ENCODE measurements at places on chromosomes 13 and 19.

- DNase-seq = peak; percentile 66
These were observed 9.1 kb downstream of the SERP2 start for GRCh38 chr13:44382635-44383145.

GRCh38 chr13:98284679-98285078 lies 107.6 kb upstream of the RNF113B start:
- DNase-seq = no peak

- no peak for DNase-seq
These were observed 142.2 kb downstream of the KCTD15 start for GRCh38 chr19:33938821-33939220.

- no peak for DNase-seq
These were observed 31.9 kb downstream of the NFIC start for GRCh38 chr19:3398114-3398899.

- DNase-seq = no peak
These were observed 7.6 kb downstream of the MTIF3 start for GRCh38 chr13:27442797-27443196.

DNA sequence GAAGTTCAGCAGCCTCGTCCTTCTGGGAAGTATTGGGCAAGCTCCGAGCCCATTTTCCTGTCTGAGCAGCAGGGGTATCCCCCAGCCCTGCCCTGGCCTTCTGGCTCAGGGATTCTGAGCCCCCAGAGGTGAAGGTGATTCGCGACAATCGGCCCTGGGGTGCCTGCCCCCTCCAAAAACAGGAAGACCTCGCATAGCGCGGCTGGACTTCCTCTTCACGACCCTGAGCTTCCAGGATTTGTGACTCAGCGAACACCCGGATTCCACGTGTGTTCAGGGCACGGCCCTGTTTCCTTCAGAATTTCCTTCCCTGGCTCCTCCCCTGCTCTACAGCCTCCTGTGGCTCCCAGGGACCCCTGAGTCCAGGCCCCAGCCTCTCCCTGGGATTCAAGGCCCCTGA lies at the start of gene SEMA6B:
Gene SEMA6B, minus strand, starts transcription at position 116 of the 400 bp plus-strand sequence. CDS start 1,227 bp downstream, outside the sequence.
- DNase-seq = no peak

DNA sequence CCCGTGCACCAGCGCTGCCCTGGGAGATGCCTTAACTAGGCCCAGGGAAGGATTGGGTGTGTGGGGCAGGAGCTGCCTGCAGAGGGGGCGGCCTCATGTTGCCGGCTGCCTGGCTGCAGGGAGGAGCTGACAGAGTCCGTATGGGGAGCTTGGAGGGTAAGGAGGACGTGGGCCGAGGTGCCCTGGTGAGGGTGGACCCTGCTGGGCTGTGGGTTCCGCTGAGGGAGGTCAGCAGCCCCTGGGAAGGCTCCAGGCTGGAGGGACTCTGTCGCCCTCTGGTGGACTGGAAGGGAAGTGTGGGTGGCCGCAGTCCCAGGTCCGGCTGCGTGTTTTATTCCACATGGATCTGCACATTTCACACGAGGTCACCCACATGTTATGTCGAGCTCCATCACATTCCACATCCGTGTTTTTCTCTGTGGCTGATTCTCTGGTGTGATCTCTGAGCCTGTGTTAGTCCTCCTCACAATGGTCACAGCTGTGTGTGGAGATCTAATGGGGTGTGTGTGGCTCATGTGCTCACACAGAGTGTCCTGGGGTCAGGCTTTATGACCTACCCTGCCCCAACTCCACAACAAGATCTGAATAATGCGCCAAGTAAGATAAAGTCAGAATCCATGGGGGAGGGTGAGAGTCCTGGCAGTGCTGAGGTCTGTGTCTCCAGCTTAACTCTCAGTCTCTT lies 1.8 kb upstream of the CEACAM8 start:
- no peak for DNase-seq

DNA sequence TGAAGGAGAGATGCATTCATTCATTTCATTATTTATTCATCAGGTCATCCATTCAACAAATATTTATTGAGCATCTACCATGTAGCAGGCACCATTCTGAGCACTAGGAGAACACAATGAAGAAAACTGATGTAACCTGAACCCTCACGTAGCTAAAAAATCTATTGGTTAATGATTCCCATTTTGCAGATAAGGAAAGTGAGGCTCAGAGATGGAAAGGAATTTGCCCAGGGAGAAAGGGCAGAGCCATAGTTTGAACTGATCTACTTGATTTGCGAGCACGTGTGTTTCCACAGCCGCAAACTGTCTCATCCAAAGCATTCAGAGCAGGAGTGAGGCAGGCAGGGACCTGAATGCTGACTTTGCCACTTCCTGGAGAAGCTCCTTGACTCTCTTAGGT lies 2.7 kb downstream of the KLK8 start:
- no peak for DNase-seq

DNA sequence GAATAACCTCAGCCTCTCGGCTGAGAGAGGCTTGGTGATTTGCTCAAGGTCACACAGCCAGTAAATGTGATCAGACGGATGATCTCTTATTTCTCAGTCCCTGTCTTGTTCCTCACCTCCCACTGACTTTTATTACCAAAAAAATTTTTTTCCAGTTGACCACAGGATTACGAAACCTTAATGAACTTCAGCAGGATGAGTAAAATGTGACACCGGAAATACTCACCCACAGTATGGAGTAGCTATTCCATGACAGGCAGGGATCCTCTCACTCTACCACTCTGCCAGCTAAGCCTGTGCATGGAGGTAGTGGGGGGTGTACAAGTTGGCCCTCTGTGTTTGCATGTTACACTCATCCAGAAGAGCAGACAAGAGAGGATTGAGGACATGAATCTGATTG lies 916.4 kb downstream of the UQCRFS1 start:
- DNase-seq = no peak

DNA sequence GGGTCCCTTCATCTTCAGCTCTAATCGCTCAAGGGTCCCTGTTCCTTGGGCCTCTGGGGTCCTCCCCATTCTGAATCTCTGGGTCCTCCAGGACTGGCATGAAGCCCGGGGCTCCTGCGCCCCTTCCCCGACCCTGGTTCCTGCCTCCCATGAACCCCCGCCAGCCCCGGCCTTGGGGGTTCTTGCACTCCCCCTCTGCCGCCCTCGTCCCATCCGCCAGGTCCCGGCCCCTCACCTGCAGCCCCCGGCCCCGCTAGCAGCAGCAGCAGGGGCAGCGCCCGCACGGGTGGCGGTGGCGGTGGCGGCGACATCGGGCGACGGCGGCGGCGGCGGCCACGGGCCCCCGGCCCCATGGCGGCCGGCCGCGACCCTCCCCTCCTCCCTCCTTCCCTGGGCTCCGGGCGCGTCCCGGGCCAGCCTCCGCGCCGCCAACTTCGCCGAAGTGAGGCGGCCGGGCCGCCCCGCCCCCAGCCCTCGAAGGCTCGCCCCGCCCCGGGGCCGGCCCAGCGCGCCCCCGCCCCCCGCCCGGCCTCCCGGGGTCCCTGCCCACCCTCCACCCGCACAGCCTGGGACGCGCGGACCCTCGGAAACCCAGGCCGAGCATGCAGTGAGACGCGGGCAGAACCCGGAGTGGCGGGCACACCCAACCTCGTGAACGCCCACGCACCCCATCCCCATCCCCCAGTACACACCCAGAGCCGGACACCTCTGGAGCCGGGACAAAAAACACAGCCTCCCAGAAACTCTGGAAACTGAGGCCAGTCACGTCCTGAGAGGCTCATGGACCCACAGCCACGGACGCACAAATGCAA lies at the start of gene NOTCH3:
Gene NOTCH3, minus strand, starts transcription at position 443 of the 812 bp plus-strand sequence. Its CDS starts 90 bp downstream, at position 353.
- DNase-seq = no peak

DNA sequence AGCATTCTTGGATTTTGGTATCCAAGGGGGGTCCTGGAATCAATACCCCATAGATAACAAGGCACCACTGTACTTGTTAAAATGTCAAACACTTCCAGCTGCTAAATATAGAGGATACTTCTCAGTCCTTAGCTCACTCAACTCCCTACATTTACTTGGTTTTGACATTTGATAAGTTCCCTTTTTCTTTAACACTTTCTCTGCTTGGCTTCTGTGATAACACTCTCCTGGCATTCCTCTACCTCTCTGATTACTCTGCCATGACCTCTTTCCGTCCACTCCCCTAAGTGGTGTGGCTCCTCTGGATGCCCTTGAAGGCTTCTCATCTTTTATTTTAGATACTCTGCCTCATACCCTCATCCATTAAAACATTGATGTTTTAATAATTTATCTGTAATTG lies 65.2 kb downstream of the MICU2 start:
- DNase-seq = no peak

- no peak for DNase-seq
These were observed 15.2 kb upstream of the MTIF3 start for GRCh38 chr13:27465611-27466010.

- no peak for DNase-seq
These were observed 5.9 kb upstream of the EHD2 start for GRCh38 chr19:47707135-47707925.

- DNase-seq = no peak
These were observed 27.1 kb upstream of the MYCBP2 start for GRCh38 chr13:77353995-77354394.

GRCh38 chr13:76516013-76516412 lies 370.2 kb downstream of the KCTD12 start:
- DNase-seq = no peak

DNA sequence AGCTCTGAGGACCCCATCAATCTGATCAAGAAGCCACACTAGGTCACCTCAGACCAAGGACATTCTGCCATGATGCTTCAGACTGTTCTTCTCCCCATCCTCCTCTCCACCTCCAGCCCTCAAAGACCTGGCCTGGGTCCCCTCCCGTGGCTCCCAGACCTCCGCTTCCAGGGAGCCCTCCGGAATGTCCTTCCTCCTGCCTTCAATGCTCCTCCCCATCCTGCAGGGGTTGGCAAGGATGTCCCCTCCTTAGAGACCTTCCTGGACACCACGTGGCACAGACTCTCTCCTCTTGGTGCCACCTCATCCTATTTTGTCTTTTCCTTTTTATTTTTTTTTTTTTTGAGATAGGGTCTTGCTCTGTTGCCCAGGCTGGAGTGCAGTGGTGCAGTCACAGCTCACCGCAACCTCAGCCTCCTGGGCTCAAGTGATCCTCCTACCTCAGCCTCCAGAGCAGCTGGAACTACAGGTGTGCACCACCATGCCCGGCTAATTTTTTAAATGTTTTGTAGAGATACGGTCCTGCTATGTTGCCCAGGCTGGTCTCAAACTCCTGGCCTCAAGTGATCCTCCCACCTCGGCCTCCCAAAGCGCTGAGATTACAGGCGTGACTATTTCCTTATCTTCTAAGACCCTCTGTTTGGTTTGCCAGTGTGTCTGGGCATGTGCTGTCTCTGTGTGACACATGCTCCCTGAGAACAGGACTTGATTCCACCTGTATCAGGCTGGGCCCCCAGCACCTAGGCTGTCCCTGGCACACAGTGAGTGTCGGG lies 84.9 kb downstream of the GNG7 start:
- DNase-seq = no peak

DNA sequence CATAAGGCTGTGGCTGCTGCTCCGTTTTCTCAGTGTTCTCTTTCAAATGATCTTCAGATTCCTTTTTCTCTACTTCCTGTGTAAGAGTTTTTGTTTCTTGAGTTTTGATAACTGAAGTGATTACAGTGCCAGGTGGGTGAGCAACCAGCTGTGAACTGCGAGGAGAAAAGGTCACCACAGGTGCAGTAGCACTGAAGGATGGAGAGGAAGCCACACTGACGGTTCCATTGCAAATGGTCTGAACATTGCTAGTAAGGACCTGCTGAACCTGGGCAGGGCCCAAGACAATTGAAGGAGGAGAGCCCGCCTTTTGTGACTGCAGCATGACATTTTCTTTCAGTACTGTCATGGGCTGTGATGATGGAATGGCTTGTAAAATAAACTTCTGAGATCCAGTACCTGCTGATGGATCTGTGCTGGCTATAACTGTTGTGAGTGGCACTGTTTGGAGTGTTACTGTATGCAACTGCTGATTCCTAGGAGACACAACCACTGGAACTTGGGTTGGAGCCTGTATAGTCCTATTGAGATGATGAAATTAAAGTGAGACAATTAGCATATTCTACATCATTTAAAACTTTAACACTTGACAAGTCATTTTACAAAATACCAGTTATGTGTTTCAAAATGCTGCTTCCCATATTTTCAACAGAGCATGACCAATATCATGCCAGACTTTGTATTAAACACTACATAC lies 85.5 kb downstream of the ELF1 start:
- DNase-seq = no peak

- DNase-seq = no peak
These were observed 1.2 kb downstream of the PPM1N start for GRCh38 chr19:45499196-45500180.

DNA sequence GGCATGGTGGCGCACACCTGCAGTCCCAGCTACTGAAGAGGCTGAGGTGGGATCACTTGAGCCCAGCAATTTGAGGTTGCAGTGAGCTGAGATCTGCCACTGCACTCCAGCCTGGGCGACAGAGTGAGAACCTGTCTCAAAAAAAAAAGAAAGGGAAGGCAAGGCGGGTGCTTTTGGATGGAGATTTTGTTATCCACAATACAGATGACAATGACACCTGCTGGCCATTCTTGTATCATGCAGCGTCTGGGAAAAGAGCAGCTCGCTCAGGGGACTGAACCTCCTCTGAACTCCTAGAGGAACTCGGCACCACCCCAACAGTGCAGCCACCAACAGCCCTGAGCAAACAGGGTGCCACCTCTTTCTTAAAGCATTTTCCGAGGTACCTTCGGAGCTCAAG lies 22.8 kb downstream of the HAUS8 start:
- no peak for DNase-seq

GRCh38 chr13:36912973-36913372 lies 7.1 kb downstream of the SMAD9 start:
- no peak for DNase-seq

- DNase-seq = no peak
These were observed at the start of gene ICAM1 for GRCh38 chr19:10270616-10271394. Gene ICAM1 (plus strand): TSS chr19:10271120. CDS start chr19:10271160, 40 bp downstream.

GRCh38 chr19:42295831-42296525 lies 6.0 kb upstream of the PRR19 start:
- no peak for DNase-seq

- peak; percentile 62 for DNase-seq
These were observed 19.9 kb downstream of the ZSWIM9 start for GRCh38 chr19:48190288-48190884.

DNA sequence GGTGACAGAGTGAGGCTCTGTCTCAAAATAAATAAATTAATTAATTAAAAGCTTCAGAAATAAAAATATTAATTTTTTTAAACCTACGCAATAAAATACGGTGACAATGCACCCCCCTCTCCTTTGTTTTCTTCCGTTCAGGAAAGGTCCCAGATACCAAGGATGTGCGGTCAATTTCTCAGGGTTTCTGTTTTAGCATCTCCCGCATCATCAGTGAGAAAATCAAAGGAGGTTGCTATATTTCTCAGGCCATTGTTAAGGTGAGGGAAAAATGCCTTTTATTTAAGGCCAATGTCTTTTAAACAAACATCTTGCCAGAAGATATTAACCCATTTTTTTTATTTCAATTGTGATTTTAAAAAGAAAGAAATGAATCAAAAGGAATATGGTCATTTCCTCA lies 111.7 kb downstream of the INSR start:
- no peak for DNase-seq

DNA sequence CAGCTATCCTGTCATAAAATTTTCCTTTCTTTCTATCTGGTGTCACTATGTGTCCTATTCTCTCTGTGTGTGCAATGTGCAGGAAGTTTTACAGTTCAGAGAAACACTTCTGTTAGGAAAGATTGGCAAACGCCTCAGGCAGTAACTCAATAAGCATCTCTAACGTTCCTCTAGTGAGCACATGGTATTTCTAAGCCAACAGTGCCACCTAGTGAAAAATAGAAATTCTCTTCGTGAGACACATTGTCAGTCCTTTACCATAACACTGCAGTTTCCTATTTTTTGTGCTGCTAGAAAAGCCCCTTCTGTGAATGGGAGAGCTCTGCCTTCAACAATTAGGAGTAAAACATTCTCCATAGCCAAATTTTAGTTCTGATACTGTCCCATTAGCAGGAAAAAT lies 50.7 kb downstream of the ZNF723 start:
- DNase-seq = no peak

- DNase-seq = no peak
These were observed 261.8 kb downstream of the KLF12 start for GRCh38 chr13:73872397-73872796.

Measured in CMK (cell line).